ENCODE measurements at places on chromosomes 1 and 21. TPM values are rescaled to one million over a fixed set of nuclear protein-coding genes. Genes with fewer than 3 reads are reported as not detected.

Gene PLA2G2F
- not detected for total RNA-seq

Gene CAMK1G
- total RNA-seq: not detected

Gene CELA2A
- not detected for total RNA-seq

Gene ETV3L
- not detected for total RNA-seq

Gene GBP6
- total RNA-seq: 1.0 TPM

Gene PODN
- not detected for total RNA-seq

Gene SAMD11
- not detected for total RNA-seq

Gene UTS2
- total RNA-seq: not detected

Gene ADCY10
- total RNA-seq: 0.17 TPM

Gene ILDR2
- not detected for total RNA-seq

Gene HRNR
- total RNA-seq: under 0.01 TPM

Data from mammary epithelial cell (primary cell).